Colonic mucosa (tissue), 4 donors: ENCODE measurements at places on chromosomes 7 and 10. TPM values are rescaled to one million over a fixed set of nuclear protein-coding genes. Genes with fewer than 3 reads are reported as not detected.
A peak's percentile ranks its signal among the peaks of the same experiment; 100 is the strongest.

- no peak overlapping the region for H3K4me3 ChIP-seq
- no peak overlapping the region for H3K27ac ChIP-seq
- H3K27me3 ChIP-seq = no peaks in the 10 kb centered on the region
These were observed 9.5 kb downstream of the NCAPG2 start for GRCh38 chr7:158695056-158695455.

- H3K36me3 ChIP-seq = no peaks in the 10 kb centered on the region
- DNase-seq = no peak
- no peak overlapping the region for H3K27ac ChIP-seq
- H3K4me3 ChIP-seq = no peak overlapping the region
These were observed 393.4 kb upstream of the MKI67 start for GRCh38 chr10:128519581-128519980.

DNA sequence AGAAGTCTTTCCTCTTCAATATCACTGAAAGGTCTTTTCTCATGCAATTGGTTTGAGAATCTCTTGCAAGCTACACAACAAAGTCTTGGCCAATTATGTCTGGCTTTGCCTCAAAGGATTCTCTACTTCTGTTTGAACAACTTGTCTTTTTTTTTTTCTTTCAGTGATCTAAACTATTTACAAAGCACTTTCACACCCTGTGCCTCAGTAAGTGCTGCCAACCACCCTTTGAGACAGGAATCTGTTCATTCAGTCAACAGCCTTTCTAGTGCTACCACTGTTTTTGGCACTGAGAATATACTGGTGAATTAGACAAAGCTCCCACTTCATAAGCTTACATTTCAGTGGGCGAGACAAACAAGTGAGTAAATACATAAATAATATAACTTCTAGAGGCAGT lies 26.9 kb upstream of the SDK1 start:
- H3K27ac ChIP-seq = no peak overlapping the region
- H3K4me1 ChIP-seq = no peaks in the 10 kb centered on the region
- H3K4me3 ChIP-seq = no peak overlapping the region

GRCh38 chr10:107913317-107914294 lies 749.1 kb upstream of the SORCS1 start:
- H3K27ac ChIP-seq = no peak overlapping the region
- H3K27me3 ChIP-seq = peaks cover 10% of the 10 kb centered on the region
- no peak for DNase-seq
- H3K4me3 ChIP-seq = no peak overlapping the region
- no peaks in the 10 kb centered on the region for H3K4me1 ChIP-seq

DNA sequence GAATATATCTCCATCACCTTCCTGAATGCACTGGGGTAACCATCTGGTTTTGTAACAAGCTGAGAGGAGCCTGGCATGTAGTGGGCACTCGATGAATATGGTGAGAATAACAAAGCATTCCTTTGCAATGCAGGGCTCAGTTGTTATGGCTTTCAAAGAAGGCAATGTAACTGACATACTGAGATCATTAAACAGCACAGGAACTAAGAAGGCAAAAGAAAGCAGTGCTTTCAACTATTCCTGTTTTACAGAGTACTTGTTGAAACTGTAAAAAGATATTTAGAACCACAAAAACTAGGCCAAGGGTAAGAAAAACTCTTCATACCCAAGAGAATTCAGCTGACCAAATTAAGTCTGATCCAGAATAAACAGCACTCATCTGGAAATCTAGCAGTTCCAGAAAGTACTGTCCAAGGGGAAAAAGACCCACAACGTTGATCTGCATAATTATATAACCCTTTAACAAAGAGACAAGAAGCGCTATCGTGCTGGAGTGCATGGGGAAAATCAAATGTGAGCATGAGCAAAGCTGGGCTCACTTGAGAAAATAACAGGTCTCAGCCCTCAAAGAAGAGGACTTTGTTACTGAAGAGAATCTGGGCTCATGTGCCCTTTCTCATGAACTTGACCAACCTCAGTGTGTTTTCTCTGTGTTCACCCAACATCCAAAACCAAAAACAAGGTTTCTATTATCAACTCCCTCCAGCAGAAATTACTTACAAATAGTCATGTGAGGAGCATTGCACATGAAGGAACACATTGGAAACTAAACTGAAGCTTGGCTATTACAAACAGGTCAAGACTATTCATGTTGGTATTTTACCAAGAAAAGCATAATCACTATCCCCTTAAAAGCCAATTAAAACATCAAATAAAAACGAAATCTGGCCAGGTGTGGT lies 116.2 kb downstream of the AVL9 start:
- DNase-seq = no peak
- H3K36me3 ChIP-seq = no peaks in the 10 kb centered on the region
- no peak overlapping the region for H3K27ac ChIP-seq

DNA sequence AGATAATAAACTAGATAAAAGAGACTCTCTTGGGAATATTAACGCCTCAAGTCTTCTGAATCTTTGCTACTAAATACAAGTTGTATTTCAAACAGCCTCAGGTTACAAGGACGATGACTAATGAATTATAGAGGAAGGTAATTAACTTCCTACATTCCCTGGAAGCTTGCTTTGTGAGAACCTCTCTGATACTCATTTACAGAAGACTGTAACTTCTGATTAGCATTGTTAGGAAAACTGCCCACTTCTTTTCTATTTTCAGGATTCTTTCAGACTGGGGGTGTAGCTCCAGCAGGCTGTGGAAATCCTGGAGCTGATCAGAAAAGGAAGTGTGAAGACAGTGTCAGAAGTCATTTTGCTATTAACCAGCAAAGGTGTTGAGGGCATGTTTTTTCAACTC lies 316.7 kb upstream of the NPSR1 start:
- no peaks in the 10 kb centered on the region for H3K36me3 ChIP-seq
- no peak overlapping the region for H3K27ac ChIP-seq
- no peak for DNase-seq
- H3K27me3 ChIP-seq = no peaks in the 10 kb centered on the region
- H3K4me3 ChIP-seq = no peak overlapping the region

DNA sequence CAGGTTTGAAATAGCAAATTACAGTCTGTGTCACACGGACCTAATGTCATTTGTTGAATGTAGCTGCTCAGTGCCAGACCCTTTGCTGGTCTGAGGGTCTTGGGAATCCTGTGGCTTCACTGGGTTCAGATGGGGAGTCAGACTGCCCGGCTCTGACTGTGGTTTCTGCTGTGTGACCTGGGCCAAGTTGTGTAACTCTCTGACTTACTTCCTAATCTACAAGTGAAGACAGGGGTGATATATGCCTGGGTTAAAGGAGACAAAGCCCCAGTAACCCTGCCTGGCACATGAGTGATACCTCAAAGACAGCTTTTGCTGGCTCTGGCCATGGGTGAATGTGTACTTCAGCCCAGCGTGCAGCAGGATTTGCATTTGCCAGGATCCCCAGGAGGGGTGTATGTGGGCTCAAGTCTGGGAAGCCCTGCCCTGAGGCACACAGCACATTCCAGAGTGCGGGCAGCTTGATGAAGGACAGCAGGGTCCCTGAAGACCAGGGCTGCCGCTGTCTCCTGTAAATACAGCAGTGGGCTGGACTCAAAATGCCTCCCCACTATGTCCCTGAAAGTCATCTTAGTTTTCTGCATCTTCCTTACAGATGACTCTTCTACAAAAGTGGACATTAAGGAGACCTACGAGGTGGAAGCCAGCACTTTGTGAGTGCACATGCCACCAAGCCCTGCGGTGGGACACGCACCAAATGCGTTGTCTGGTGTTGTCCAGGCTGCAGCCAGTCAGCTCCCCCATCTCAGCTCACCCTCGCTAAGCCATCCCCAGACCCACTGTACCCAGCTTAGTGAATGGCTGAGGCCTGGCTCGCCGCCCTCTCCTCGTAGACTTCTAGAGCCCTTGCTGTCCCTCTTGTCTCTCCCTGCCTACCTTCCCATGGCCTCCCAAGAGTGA lies 16.4 kb downstream of the NACAD start:
- H3K27ac ChIP-seq = no peak overlapping the region
- no peak for DNase-seq
- H3K36me3 ChIP-seq = peaks cover 13% of the 10 kb centered on the region
- H3K4me1 ChIP-seq = no peaks in the 10 kb centered on the region

DNA sequence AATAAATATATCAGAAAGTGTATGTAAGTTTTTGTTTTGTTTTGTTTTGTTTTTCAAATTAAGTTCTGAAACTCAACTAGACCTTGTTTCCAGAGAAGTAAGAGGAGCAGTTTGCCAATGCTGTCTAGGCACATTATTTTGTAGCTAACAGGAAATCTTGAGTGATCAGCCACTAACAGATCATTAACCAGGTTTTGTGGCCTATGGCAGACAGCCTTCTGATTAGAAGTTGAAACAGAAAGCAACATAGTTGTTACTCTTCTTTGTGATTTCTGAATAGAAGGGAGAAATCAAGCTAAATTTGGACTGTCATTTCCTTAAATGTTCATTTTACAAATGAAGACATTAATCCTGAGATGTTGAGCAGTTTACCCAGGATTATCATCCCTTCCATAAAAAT lies 142.6 kb downstream of the PLXDC2 start:
- no peak overlapping the region for H3K27ac ChIP-seq
- H3K4me1 ChIP-seq = no peaks in the 10 kb centered on the region
- no peak for DNase-seq
- H3K27me3 ChIP-seq = no peaks in the 10 kb centered on the region
- no peak overlapping the region for H3K4me3 ChIP-seq

DNA sequence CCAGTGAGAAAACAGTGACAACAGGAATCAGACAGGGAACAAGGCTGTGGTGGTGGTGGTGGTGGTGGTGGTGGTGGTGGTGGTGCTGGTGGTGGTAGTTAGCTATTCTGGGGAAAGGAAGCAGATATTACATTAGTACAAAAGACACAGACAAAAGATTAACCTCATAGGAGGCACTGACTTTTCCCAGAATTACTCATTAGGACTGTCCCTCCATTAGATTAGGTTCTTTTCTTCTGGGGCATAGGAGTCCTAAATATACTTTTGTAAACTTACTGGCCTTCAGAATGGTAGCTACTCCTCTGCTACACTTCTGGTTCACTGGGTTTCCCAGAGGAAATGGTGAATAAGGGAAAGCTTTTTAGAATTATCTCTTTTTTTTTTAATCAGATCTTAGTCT lies 156.6 kb upstream of the SEMA3D start:
- no peaks in the 10 kb centered on the region for H3K36me3 ChIP-seq
- no peak for DNase-seq
- H3K4me1 ChIP-seq = no peaks in the 10 kb centered on the region
- no peaks in the 10 kb centered on the region for H3K27me3 ChIP-seq
- H3K27ac ChIP-seq = no peak overlapping the region
- no peak overlapping the region for H3K4me3 ChIP-seq

- DNase-seq = no peak
- H3K36me3 ChIP-seq = no peaks in the 10 kb centered on the region
- H3K27me3 ChIP-seq = no peaks in the 10 kb centered on the region
- no peak overlapping the region for H3K4me3 ChIP-seq
- no peak overlapping the region for H3K27ac ChIP-seq
These were observed 13.0 kb upstream of the TES start for GRCh38 chr7:116197360-116197759.

DNA sequence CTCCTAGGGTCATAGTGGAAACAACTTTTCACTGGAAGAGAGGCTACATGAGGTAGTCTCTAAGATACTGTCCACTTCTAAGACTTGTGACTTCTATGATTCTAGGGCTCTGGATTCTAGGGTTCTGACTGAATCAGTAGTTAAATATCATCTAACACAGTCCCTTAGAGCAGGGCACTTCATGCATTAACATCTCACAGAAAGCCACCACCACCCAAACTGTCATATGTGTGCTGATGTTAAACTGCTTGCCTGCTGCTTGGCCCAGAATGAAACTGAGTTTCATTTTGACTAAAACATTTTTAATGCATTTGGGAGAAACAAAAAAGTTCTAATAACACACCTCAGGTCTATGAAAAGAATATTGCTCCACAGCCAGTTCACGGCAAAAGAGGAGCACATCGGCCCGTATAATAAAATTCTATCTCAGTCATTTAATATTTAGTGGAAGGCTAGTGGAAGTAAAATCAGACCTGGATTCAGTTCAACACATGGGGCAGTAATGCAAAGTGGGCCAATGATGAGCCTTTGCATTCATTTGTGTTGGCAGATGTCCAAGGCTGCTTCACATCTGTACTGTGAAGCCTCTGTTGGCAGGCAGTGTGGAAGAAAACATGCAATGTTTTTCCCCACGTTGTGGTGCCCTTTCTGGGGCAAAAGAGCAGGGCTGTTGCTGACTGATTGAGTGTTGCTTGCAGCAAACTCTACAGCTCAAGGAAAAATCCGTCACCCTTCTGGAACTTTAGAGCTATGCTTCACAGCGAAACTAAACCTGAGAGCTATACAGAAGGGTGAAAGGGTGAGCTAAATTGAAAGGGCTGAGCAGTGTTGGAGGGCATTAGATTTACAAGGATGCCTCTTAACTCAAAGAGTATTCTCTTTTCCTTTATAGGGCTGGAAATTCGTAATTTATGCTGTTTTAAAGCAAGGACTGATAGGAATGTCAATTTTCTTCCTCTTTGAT lies 33.5 kb upstream of the AUTS2 start:
- no peaks in the 10 kb centered on the region for H3K27me3 ChIP-seq
- H3K36me3 ChIP-seq = no peaks in the 10 kb centered on the region
- H3K27ac ChIP-seq = no peak overlapping the region
- no peaks in the 10 kb centered on the region for H3K4me1 ChIP-seq
- DNase-seq = no peak

GRCh38 chr7:12303062-12303461 lies 92.0 kb downstream of the TMEM106B start:
- no peak overlapping the region for H3K4me3 ChIP-seq
- H3K27ac ChIP-seq = no peak overlapping the region
- DNase-seq = no peak
- no peaks in the 10 kb centered on the region for H3K4me1 ChIP-seq
- no peaks in the 10 kb centered on the region for H3K27me3 ChIP-seq
- no peaks in the 10 kb centered on the region for H3K36me3 ChIP-seq

GRCh38 chr7:143257501-143257900 lies 5.7 kb upstream of the GSTK1 start:
- no peaks in the 10 kb centered on the region for H3K27me3 ChIP-seq
- no peak overlapping the region for H3K4me3 ChIP-seq
- no peak overlapping the region for H3K27ac ChIP-seq
- H3K36me3 ChIP-seq = no peaks in the 10 kb centered on the region
- DNase-seq = no peak

DNA sequence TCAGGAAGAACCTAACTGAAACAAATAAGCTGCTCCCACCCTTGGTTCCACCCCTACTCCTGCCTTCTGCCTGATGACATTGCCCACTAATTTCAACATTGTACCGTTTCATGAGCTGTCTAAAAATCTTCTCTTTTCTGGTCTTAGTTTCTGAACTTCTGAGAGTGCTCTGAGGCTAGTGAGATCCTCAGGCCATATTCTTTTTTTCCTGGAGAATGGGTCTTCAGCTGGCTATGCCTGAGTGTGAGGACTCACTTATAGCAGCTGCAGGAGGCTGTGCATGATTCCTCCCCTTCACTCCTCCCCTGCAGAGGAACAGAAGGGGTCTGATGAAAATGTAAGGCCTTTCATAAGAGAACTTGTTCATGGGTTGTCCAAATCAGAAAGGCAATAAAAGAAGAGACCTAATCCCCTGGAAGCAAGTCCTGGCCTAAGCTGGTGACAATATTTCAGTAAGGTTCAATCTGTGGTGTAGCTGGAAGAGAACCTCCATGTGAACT lies 11.1 kb downstream of the HOXA4 start:
- DNase-seq = peak; percentile 16
- H3K27me3 ChIP-seq = no peaks in the 10 kb centered on the region
- peak overlapping the region; percentile 13 for H3K27ac ChIP-seq

Gene TRIM50
- total RNA-seq = not detected

Gene MIOS
- 26.8 TPM for total RNA-seq

Gene PNLIPRP2
- 9.1 TPM for total RNA-seq

Gene TAS2R3
- total RNA-seq = 0.94 TPM

Gene SORCS1
- total RNA-seq = 0.40 TPM

Gene PIK3AP1
- total RNA-seq = 10.9 TPM

Gene FOXI2
- total RNA-seq = 0.08 TPM

Gene KAZALD1
- 32.4 TPM for total RNA-seq
